Glutamatergic neuron (in vitro differentiated cells): ENCODE measurements at places on chromosomes 7 and 10. TPM values are rescaled to one million over a fixed set of nuclear protein-coding genes. Genes with fewer than 3 reads are reported as not detected.

The WNT8B gene
- total RNA-seq = not detected

DNA sequence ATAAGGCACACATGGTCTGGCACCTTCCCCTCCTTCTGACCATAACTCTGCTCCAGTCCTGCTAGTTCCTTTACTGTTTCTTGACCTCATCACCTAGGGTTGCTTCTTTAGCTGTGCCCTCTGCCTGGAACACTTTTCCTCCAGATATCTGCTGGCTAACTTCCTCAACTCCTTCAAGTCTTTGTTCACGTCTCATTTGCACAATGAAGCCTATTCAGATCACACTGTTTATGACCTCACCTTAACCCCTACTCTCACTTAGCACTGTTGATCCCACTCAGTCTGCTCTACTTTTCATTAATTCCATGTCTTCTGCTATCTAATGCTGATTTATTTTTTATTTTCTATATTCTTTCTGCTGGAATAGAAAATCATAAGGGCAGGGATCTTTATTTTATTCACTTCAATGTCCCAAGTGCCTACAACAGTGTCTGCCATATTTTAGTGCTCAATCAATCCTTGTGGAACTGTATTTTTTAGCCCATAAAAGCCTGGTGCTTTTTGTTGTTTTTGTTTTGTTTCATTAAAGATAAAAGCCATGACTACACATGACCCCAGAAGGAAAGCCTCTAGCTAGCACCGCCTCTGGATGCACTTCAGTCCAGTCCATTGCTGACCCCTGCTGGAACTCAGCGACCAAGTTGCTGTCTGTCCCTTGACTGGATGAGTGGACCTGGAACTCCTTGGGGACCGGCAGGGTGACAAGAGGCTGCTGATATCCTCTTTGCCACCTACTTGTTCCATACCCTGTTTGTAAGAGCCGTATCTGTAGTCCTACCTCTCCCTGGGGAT, 12.3 kb downstream of the KLF14 start:
- H3K4me3 ChIP-seq = no peak overlapping the region
- H3K36me3 ChIP-seq = no peaks in the 10 kb centered on the region
- peak; percentile 76 for DNase-seq
- H3K4me1 ChIP-seq = no peaks in the 10 kb centered on the region
- H3K27me3 ChIP-seq = no peaks in the 10 kb centered on the region

GRCh38 chr7:140810830-140811556, 113.7 kb downstream of the BRAF start:
- H3K27ac ChIP-seq = no peak overlapping the region
- no peaks in the 10 kb centered on the region for H3K36me3 ChIP-seq
- DNase-seq = peak; percentile 48
- H3K4me1 ChIP-seq = peaks cover 15% of the 10 kb centered on the region

DNA sequence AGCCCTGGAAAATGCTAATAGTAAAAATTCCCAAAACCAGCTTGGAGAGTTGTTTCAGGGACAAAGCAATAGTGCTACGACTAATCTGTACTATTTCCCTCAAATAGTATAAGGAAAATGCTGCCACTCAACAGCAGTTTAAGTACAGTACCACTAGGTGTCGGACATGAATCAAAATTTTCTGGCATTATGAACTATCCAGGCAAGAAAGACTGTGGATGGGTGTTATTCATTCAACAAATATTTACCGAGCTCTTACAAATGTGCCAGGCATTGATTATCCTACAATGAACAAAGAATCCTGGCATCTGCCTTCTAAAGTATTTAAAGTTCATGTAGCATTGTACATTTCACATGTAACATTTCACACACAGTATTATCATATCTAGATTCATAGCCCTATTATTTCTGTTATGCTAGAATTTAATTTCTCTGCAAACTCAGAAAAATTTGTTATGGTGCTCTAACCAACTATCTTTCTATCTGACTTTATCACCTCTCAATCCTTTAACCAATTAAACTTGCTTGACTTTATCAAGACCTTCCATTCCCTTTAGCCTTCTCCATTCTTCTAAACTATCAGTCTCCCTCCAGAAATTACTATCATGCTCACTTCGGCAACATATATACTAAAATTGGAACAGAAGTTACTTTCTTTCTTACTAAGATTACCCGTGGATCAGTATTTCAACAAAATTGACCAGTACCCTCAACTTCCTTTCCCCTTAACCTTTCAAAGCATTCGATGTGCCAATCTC, 80.6 kb downstream of the ARHGAP21 start:
- no peaks in the 10 kb centered on the region for H3K4me1 ChIP-seq
- H3K27ac ChIP-seq = no peak overlapping the region
- no peaks in the 10 kb centered on the region for H3K36me3 ChIP-seq
- no peak for DNase-seq
- H3K4me3 ChIP-seq = no peak overlapping the region
- no peaks in the 10 kb centered on the region for H3K27me3 ChIP-seq

- H3K4me1 ChIP-seq = peaks cover 21% of the 10 kb centered on the region
- no peak for DNase-seq
- no peaks in the 10 kb centered on the region for H3K36me3 ChIP-seq
- no peak overlapping the region for H3K27ac ChIP-seq
Observed at GRCh38 chr7:140645166-140645900, 4.7 kb upstream of the DENND2A start.

The SEMA3A gene
- total RNA-seq = 16.3 TPM

The CDHR1 gene
- 6.1 TPM for total RNA-seq

GRCh38 chr10:87931836-87932230, 68.4 kb downstream of the PTEN start:
- H3K27me3 ChIP-seq = peaks cover 1% of the 10 kb centered on the region
- H3K27ac ChIP-seq = no peak overlapping the region

DNA sequence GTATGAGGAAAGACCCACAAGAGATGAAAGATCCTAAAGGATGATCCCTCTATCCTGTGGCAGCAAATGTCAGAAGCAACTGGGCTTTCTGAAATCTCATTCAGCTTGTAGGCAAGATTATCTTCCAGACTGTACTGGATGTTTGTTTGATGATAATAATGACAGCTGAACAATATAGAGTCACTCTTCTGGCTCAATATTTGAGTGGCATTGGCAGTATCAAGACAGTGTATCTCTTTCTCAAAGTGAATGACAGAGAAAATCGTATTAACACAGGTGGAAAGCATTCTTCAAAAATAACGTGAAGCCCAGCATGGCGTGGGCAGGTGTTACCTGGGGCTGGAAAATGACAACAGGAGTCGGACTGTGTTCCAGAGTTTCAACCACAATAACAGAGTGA, 114.5 kb downstream of the GPR37 start:
- H3K27ac ChIP-seq = no peak overlapping the region
- DNase-seq = no peak
- H3K4me1 ChIP-seq = no peaks in the 10 kb centered on the region
- H3K36me3 ChIP-seq = no peaks in the 10 kb centered on the region
- no peaks in the 10 kb centered on the region for H3K27me3 ChIP-seq

DNA sequence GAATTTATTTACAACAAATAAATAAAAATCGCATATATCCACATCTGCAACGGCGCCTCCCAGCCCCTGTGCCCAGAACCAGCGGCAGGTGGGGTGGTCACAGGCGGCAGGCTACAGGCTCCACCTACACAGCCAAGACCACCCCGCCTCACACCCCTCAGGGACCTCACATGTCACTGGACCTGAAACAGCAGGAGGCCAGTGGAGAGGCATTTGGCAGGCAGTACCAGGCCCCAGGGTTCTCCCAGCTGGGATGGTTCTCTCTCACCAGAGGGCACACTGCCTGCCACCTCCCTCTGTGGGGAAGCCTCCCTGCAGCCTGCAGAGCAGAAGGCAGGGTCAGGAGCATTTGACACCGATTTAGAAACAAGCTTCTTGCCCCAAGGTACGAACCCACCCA, 81.5 kb downstream of the MAD1L1 start:
- H3K4me3 ChIP-seq = no peak overlapping the region
- DNase-seq = no peak
- H3K27me3 ChIP-seq = peaks cover 10% of the 10 kb centered on the region
- peaks cover 22% of the 10 kb centered on the region for H3K4me1 ChIP-seq
- peaks cover 6% of the 10 kb centered on the region for H3K36me3 ChIP-seq
